ENCODE measurements at places on chromosomes 6 and 20.

DNA sequence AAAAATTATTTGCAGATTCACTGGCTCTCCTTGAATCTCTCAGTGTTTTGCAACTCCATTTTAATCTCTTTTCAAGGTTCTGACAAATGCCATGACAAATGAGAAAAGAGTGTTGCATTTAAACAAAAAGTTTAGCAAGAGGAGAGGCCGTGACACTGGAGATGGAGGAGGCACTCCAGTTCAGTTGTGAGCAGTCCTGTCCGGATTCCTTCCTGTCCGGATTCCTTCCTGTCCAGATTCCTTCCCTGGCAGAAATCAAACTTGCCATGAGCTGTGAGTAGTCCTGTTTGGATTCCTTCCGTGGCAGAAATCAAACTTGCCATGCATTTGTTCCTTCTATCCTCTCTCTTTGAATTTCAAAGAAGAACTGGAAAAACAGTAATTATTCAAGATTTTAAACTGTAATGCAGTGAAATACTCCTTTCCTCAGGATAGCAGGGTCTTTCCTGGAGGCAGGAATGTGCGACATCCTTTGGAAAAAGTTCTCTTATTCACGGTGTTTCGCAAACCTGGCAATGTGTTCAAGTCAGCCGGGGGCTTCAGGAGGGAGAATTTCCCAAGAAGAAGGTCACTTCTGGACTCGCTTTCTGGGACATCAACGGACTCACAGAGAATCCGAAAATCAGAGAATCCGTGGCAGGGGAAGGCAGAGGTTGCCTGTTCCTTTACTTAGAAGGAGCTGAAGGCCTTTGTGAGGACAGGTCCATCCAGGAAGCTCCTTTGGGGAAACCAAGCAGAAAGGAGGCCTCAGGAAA is 48.7 kb upstream of the DACT2 start:
- DNase-seq: no peak

DNA sequence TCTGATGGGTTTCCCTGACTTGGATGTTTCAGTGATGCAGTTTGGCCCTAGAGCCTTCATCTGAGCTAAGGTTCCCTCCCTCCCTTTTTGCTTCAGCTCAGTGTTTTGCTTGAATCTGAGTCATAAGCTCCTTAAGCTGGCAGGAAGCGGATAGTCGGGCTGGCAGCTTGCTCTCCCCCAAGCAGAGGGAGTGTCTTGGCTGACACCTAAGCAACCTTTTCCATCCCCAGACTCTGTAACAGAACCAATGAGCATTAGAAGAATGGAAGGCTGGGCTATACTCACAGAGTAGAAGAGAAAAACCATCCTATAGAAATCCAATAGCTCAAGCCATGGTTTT is 98.3 kb downstream of the HAO1 start:
- no peak for DNase-seq

- DNase-seq: no peak
Observed at GRCh38 chr6:16901782-16902181, 140.5 kb upstream of the ATXN1 start.

- no peak for DNase-seq
Observed at GRCh38 chr6:170084166-170084730, 206.6 kb downstream of the DLL1 start.

- no peak for DNase-seq
Observed at GRCh38 chr6:56370127-56370540, 122.8 kb upstream of the COL21A1 start.

GRCh38 chr6:5726976-5727718 is 279.6 kb downstream of the NRN1 start:
- no peak for DNase-seq

DNA sequence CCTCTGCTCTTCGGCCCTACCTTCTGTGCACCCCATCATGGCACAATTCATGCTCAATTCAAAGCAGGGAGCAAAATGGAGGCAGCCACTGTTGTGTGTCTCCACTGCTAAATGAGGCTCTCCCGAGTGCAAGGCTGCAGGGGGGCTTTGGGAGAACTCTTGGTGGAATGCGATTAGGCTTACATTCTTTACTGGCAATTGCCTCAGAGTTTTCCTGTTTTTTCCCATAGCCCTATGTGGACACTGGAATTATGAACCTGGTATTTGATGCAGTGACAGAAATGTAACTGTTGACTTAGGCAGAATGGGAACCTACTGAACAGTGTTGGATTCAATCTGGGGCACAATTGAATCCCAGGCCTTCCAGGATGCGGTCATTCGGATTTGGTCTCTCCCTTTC is 187.9 kb upstream of the GMDS start:
- no peak for DNase-seq

- DNase-seq: no peak
Observed at GRCh38 chr6:110826236-110827129, 11.2 kb upstream of the CDK19 start.

- DNase-seq: no peak
Observed at GRCh38 chr6:54860739-54861138, 14.2 kb downstream of the FAM83B start.
